ENCODE measurements at places on chromosomes 5 and 9.

DNA sequence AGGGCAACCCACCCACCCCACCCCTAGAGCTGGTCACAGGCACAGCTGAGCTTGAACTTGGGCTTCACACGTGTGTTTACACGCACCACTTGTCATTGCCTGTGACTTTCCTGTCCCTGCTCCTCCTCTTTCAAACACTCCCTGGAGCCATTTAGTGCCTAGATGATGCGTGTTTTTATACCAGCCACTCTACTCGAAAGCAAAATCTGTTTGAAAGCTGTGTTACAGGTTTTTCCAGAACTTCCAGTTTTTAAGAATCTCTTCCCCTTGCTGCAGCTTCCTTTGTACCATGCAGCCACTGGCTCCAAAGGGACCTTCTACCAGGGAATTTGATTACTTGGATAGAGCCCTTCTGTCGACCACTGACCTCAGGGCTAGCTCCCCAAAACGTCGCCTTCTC, 78.8 kb upstream of the SPRY4 start:
- no peak for DNase-seq

DNA sequence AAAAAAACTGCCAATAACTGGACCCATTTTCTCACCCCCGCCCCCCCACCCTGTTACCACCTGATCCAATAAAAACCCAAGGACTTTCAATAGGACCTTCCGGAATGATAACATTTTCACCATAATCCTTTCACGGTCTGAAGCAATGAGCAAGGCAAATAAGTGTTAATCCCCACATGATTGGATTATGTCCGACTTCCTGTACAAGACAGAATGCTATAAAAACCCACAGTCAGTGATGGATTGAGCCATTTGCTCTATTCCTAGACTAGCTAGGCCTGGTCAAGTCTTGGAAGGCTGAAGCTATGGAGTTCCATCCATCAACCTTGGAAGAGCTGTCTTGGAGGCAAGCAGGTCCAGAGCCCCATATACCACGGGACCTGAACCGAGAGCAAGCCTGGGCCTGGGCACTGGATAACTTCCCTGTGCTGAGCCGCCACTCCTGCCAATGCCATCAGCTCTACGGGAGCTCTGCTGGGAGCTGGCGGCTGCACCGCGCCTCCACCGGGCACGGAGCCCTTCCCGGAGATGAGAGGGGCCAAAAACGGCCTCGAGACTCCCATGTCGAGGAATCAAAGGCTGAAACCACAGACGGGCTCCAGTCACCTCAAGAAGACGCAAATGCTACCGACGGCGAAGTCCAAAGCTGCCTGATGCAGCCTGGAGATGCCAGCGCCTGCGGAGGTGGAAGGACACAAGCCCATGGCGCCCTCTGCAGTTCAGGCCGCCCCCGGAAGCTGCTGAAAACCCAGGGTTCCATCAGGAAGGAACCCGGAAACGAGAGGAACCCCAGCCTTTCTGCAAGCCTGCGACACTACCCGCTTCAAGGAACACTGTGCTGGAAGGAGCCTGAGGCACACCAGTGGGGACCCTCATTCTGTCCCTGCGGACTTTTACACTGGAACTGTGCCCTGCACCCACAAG, 69.2 kb downstream of the ANXA2R start:
- DNase-seq, result no peak

- DNase-seq, result no peak
Observed at GRCh38 chr9:93574900-93575795, 1.2 kb upstream of the PHF2 start.

DNA sequence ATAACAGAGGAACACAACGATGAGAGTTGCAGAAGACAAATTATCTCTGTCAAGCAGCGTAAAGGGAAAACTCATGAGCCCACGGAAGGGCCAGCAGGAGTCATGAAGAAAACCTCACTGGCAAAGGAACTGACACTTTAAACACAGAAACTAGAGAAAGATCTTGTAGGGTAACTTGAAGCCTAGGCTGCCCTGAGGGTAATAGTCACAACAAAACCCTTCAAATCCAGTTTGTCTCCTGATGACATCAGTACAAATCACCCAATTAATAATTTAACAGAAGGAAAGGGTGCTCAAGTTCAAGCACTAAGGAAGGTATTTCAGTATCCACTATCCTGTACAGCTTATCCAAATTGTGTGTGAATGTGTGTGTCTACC, 549.1 kb downstream of the MTRR start:
- no peak for DNase-seq

All from fibroblast of skin of left quadriceps (primary cell).